Suprapubic skin (tissue), 4 donors: ENCODE measurements at places on chromosomes 2 and 18.
A peak's percentile ranks its signal among the peaks of the same experiment; 100 is the strongest.

GRCh38 chr2:237122214-237122666 is 36.6 kb downstream of the COPS8 start:
- DNase-seq: peak; percentile 85

GRCh38 chr2:20524412-20525040 is 77.7 kb downstream of the RHOB start:
- DNase-seq: peak; percentile 91

DNA sequence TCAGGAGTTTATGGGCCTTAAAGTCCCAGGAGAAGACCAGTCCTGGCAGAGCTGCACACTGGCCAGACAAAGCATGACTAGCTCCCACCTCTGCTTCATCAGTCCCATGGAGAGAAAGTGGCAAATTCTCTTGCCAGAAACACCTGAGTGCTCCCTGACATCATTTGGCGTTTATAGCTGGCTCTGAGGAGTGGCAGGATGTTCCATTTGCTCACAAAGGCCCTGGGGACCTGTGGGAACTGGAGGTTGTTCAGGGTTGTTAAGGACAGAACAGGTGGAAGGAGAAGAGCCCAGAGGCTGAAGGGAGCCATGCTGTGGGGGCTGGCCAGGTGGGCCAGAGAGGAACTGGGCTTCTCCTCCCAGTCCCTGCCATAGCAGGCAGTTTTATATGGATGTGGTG is 56.1 kb downstream of the RPL37A start:
- DNase-seq: no peak

DNA sequence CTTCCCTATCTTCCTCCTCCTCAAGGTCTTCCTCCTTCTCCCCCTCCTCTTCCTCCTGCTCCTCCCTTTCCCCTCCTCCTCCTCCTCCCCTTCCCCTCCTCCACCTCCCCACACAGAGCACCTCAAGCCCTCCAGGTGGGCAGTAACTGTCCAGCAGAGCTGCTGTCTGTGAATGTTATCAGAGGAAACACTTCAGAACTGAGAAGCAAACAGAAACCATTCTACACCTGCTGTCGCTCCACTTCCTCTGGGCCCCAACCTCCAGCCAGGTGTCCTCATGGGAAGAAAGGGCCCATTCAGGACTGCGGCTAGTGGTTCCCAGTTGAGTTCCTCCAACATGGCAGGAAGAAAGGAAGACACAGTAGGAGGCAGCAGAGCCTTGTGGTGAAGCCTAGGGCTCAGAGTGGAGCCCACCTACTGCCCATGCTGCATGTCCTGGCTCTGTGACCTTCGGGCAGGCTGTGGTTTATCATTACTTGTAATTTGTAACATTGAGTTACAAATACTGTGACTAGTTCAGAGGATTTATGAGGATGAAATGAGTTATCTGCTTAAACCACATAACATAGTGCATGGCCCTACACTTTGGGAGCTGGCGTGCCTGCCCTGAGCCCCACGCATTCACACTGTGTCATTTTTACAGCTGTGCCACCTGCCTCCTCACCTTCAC is 165.9 kb upstream of the ID2 start:
- DNase-seq: no peak
